Hepatocyte (in vitro differentiated cells): ENCODE measurements at places on chromosomes 2 and 18. TPM values are rescaled to one million over a fixed set of nuclear protein-coding genes. Genes with fewer than 3 reads are reported as not detected.

GRCh38 chr18:32057624-32058165 lies 34.0 kb upstream of the RNF138 start:
- no peak overlapping the region for H3K4me3 ChIP-seq
- no peak for DNase-seq
- no peaks in the 10 kb centered on the region for H3K36me3 ChIP-seq
- no peaks in the 10 kb centered on the region for H3K4me1 ChIP-seq
- no peaks in the 10 kb centered on the region for H3K27me3 ChIP-seq

- H3K36me3 ChIP-seq = no peaks in the 10 kb centered on the region
- H3K27me3 ChIP-seq = no peaks in the 10 kb centered on the region
- no peak overlapping the region for H3K4me3 ChIP-seq
- no peaks in the 10 kb centered on the region for H3K4me1 ChIP-seq
These were observed 80.3 kb upstream of the TSPYL6 start for GRCh38 chr2:54336136-54336976.

GRCh38 chr2:70509565-70509964 lies 44.1 kb downstream of the TGFA start:
- no peak overlapping the region for H3K27ac ChIP-seq
- H3K4me1 ChIP-seq = no peaks in the 10 kb centered on the region
- H3K27me3 ChIP-seq = no peaks in the 10 kb centered on the region
- no peak for DNase-seq
- H3K36me3 ChIP-seq = no peaks in the 10 kb centered on the region

GRCh38 chr2:233443511-233444183 lies 89.4 kb downstream of the DGKD start:
- no peak overlapping the region for H3K4me3 ChIP-seq
- H3K27ac ChIP-seq = no peak overlapping the region
- no peaks in the 10 kb centered on the region for H3K27me3 ChIP-seq

- DNase-seq = peak; percentile 83
- no peaks in the 10 kb centered on the region for H3K4me1 ChIP-seq
- no peaks in the 10 kb centered on the region for H3K36me3 ChIP-seq
- H3K27ac ChIP-seq = no peak overlapping the region
These were observed 47.6 kb downstream of the PDCL3 start for GRCh38 chr2:100610381-100610831.

DNA sequence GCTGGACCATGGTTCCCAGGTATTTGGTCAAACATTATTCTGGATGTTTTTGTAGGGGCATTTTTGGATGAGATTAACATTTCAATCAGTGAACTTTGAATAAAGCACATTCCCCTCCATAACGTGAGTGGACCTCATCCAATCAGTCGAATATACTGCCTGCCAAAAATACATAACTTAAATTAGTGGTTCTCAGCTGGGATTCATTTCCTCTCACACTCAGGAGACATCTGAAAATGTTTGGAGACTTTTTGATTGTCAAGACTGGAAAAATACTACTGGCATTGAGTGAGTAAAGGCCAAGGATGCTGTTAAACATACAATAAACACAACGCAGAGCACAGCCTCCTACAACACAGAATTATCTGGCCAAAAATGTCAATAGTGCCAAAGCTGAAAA lies 198.2 kb downstream of the MYO1B start:
- no peaks in the 10 kb centered on the region for H3K27me3 ChIP-seq
- DNase-seq = no peak
- H3K36me3 ChIP-seq = no peaks in the 10 kb centered on the region
- no peaks in the 10 kb centered on the region for H3K4me1 ChIP-seq
- H3K4me3 ChIP-seq = no peak overlapping the region

DNA sequence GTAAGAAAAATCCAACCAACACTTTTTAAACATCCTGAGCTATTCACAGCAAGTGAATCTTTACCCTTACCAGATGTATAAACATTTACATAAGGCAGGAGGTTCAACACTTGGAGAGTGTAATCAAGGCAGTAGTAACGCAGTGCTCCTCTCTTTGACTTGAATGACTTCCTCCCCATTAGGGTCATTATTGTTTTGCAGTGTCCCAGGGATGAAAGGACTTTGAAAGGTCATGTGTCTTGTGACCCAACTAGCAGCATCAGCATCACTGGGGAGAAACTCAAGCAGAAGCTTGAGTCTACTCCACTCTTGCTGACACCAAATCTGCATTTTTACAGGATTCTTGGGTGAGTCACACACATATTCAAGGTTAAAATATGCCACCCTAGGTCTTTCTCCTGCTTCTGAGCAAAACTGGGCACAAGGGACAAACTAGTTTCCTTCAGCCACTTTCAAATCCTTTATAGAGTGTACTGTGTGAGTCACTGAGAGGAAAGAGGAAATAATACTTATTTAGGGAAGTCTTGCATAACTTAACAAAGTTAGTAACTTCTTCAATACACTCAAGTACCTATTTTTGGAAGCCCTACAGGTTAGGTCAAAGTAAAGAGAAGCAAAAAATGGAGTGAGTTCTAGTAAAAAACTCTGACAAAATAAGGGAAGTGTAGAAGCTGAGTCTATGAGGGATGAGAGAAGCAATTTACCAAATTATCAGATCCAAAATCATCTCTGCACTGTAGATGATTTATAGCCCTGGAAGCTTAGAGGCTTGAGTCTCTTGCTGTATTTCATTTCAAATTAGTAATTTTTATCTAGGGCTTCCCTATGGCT lies 51.0 kb upstream of the EML4 start:
- no peak for DNase-seq
- no peak overlapping the region for H3K4me3 ChIP-seq
- H3K27ac ChIP-seq = peak overlapping the region; percentile 58
- no peaks in the 10 kb centered on the region for H3K36me3 ChIP-seq
- H3K27me3 ChIP-seq = no peaks in the 10 kb centered on the region

- H3K4me3 ChIP-seq = no peak overlapping the region
- H3K27ac ChIP-seq = no peak overlapping the region
- no peaks in the 10 kb centered on the region for H3K4me1 ChIP-seq
These were observed 68.3 kb upstream of the MRPS9 start for GRCh38 chr2:104969564-104969963.

- no peaks in the 10 kb centered on the region for H3K27me3 ChIP-seq
- H3K27ac ChIP-seq = no peak overlapping the region
- H3K4me1 ChIP-seq = no peaks in the 10 kb centered on the region
- DNase-seq = no peak
- no peaks in the 10 kb centered on the region for H3K36me3 ChIP-seq
These were observed 199.3 kb downstream of the NCK2 start for GRCh38 chr2:105943977-105944376.

GRCh38 chr2:235564884-235565530 lies 71.2 kb downstream of the AGAP1 start:
- no peaks in the 10 kb centered on the region for H3K27me3 ChIP-seq
- no peak for DNase-seq
- no peak overlapping the region for H3K27ac ChIP-seq
- H3K36me3 ChIP-seq = no peaks in the 10 kb centered on the region
- no peak overlapping the region for H3K4me3 ChIP-seq

DNA sequence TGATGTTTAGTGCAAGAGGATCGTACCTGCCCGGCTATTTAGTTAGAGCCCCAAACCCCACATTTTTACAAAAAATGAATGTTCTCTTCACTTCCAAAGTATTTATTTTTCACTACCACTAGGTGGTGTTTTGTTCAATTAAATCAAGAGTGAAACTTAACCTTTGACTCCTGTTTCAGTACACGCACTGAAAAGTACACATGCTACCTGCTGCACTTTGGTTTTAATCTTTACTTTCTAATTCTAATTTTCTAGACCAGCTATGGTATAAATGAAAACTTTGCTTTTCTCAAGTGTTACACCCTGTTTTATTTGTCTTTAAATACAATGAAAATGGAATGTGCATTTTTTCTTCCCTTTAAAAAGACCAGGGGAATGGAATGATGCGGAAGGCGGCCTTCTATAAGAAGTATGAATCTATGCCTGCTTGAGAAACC lies 31.4 kb upstream of the CHN1 start:
- H3K4me3 ChIP-seq = no peak overlapping the region
- no peaks in the 10 kb centered on the region for H3K36me3 ChIP-seq
- peak; percentile 39 for DNase-seq
- H3K27ac ChIP-seq = no peak overlapping the region

DNA sequence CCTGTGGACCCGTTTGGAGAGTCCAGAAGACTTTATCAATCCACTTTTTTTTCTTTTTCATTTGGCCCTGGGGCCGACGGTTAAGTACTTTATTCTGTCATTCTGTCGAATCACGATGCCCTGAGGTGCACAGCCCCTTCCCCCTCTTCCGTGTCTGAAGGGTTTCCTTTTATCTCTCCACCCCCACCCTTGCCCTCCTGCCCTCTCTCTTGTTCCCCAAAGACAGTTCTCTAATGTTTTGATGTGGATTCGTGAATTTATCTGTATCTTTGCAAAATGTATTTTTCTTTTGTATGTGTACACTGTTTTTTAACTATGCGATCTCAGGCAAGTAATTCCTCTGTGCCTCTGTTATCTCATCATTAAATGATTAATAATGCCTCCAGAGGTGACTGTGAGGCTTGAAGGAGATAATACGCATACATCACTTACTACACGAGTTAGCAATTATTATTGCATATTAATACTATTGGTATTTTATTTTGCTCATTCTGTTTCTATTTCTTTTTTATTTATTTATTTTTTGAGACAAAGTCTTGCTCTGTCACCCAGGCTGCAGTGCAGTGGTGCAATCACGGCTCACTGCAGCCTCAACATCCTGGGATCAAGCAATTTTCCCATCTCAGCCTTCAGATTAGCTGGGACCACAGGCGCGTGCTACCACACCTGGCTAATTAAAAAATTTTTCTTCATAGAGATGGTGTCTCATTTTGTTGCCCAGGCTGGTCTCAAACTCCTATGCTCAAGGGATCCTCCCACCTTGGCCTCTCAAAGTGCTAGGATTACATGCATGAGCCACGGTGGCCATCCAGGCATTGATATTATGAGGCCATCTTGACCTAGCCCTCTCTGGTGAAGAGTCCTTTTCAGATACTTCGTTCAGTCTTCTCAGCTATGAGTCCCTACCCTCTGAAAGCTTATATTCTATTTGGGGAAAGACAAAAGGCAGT lies 1.4 kb upstream of the CASP8 start:
- peak overlapping the region; percentile 94 for H3K27ac ChIP-seq
- DNase-seq = no peak
- H3K36me3 ChIP-seq = no peaks in the 10 kb centered on the region
- H3K27me3 ChIP-seq = no peaks in the 10 kb centered on the region
- H3K4me1 ChIP-seq = peaks cover 16% of the 10 kb centered on the region
- peak overlapping the region; percentile 44 for H3K4me3 ChIP-seq

DNA sequence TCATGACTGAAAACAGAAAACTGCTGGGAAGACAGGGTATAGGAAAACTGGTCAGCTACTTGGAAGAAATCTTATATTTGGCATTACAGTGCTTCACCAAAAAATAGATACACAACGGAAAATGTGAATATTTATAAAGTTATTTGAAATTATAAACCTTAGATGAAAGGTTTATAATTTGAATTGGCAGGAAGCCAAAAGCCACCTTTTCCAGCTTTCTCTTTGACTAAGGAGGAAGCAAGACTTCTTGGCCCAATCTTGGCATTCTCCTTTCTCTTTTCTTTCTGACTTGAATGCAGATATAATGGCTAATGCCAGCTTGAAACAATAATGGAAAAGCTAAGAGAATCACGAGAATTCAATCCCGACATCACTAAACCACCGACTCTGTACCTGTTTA lies 196.5 kb upstream of the PIK3C3 start:
- no peak overlapping the region for H3K4me3 ChIP-seq
- no peak for DNase-seq
- no peak overlapping the region for H3K27ac ChIP-seq
- H3K27me3 ChIP-seq = no peaks in the 10 kb centered on the region

DNA sequence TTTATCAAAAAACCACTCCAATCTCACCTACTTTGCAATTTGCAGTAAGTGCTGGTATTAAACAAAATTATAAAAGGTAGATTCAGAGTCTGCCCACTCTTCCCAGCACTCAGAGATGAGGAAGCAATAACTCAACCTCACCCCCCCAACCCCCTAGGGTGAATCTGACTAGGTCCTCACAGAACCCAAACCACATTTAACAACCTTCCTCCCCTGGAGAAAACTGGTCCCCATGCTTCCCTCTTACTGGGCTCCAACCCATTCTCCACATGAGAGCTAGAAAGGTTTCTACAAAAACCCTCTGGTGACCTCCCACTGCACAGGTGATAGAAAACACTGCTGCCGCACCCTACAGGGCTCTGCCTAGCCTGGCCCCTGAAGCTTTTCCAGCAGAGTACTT lies 40.5 kb upstream of the BMP10 start:
- no peak for DNase-seq
- no peak overlapping the region for H3K4me3 ChIP-seq
- H3K4me1 ChIP-seq = no peaks in the 10 kb centered on the region
- no peaks in the 10 kb centered on the region for H3K27me3 ChIP-seq
- H3K36me3 ChIP-seq = no peaks in the 10 kb centered on the region

GRCh38 chr2:202060218-202060617 lies 12.8 kb upstream of the KIAA2012 start:
- H3K27me3 ChIP-seq = no peaks in the 10 kb centered on the region
- H3K27ac ChIP-seq = no peak overlapping the region
- no peak for DNase-seq
- no peak overlapping the region for H3K4me3 ChIP-seq

DNA sequence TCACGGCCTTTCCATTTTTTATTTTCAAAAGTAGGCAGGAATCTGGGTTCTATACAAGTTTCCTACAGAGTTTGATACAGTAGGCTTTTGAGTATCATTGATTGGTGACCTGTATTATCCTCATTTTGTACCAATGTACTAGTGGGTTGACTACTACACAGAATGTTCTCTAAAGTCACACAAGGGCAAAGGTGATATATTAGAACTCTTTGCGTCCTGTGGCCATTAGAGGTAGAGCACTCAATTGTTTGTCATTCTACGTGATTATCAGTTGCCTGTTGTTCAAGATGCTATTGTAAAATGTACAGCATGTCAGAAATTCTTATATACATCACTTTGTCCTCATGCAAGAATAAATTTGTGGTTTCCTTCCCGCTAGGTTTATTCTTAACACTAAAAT lies 24.8 kb downstream of the WDR75 start:
- H3K27me3 ChIP-seq = no peaks in the 10 kb centered on the region
- H3K4me3 ChIP-seq = no peak overlapping the region
- peak overlapping the region; percentile 39 for H3K27ac ChIP-seq
- peaks cover 5% of the 10 kb centered on the region for H3K36me3 ChIP-seq
- H3K4me1 ChIP-seq = peaks cover 7% of the 10 kb centered on the region

- H3K36me3 ChIP-seq = no peaks in the 10 kb centered on the region
- no peak overlapping the region for H3K27ac ChIP-seq
- H3K4me1 ChIP-seq = peaks cover 5% of the 10 kb centered on the region
- H3K4me3 ChIP-seq = no peak overlapping the region
These were observed 13.1 kb upstream of the CD28 start for GRCh38 chr2:203693242-203693879.

The UCN gene
- total RNA-seq = 1.4 and 2.9 TPM in 2 replicates

The NMUR1 gene
- total RNA-seq = 0.33 and 0.48 TPM in 2 replicates

The IL1R2 gene
- total RNA-seq = 1.3 and 10.5 TPM in 2 replicates

The ACMSD gene
- total RNA-seq = 6.5 and 8.6 TPM in 2 replicates

The STON1 gene
- 21.6 and 22.0 TPM in 2 replicates for total RNA-seq

The EGR4 gene
- 0.23 TPM in 1 of 2 replicates, not detected in the other for total RNA-seq

The PSD4 gene
- total RNA-seq = 22.6 and 26.5 TPM in 2 replicates

The RAPH1 gene
- 14.6 and 22.1 TPM in 2 replicates for total RNA-seq

The KLHL29 gene
- total RNA-seq = 3.6 and 3.8 TPM in 2 replicates

The NAT8 gene
- total RNA-seq = 3.8 and 4.8 TPM in 2 replicates

The SALL3 gene
- 0.30 and 0.48 TPM in 2 replicates for total RNA-seq

The ALPG gene
- 0.16 and 1.5 TPM in 2 replicates for total RNA-seq

The COL4A4 gene
- total RNA-seq = 1.7 and 3.0 TPM in 2 replicates
